ENCODE measurements at places on chromosomes 2 and 18.

DNA sequence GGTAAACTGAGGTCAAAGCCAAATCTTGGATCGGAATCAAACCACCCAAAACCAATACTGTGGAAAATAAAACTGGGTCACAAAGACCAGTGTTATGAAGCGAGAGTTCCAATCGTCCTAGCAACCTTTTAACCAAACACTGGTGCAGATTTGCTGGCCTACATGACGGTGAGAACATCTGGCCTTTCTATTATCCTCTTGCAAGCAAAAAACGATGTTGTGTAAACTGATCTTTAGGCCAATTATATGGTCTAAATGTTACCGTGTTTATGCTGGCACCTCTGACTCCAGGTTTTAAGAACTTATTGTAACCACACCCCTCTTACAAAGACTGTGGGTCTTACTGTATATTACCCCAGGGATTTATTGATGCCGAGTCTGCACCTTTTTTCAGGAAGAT lies 145.9 kb downstream of the GFPT1 start:
- DNase-seq = no peak

DNA sequence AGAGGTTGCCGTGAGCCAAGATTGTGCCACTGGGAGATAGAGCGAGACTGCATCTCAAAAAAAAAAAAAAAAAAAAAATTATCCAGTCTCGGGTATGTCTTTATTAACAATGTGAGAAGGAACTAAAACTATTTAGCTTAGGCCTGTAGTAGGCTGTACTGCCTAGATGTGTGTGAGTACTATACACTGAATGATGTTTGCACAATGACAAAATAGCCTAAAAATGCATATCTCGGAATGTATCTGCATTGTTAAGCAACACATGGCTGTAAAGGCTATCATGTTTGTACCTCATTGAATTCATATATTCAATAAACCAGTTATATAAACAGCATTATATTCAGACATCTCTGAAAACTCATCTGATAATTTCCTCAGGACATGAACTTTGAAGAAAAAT lies 191.2 kb upstream of the SESTD1 start:
- no peak for DNase-seq

DNA sequence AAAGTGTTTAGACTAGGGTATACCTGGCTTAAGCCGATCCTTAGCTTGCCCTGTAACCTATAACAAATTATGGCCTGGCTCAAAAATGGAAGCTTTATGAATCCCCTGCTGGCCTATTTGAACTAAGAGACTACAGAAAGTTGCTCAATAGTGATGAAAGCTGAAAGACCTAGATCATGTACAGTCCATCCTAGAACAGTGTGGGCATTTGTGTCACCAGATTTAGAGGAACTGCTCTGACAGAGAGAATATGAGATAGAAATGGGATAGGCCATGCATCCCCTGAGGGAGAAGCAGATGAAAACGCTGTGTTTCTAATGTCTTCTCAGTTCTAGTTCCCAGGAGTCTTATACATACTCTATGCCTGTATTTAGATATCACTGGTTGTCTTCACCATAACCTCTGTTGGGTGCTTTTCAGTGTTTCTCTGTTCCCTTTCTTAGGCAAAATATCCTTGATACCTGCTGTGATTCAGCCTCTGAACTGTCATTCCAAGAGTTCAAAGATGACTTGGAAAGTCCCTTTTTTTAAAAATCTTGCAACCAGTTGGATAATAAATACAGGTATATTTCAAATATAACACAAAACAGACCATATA lies 246.9 kb upstream of the SLC39A10 start:
- no peak for DNase-seq

DNA sequence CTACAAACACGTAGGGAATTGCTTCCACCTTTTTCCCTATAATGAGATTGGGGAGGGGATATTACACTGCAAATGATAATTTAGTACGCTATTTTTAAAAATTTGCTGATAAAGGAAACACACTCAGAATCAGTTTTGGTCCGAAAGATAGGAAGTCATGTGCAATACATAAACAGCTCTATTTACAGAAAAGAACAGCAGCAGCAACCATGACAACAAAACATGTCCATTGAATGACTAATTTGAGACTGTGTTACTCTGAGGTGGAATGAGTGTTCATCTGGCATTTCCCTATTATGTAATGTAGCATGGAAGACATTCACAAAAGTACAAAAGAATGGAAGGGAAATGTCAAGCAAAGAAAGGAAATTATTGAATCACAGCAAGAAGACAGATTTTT lies 337.2 kb downstream of the NBAS start:
- no peak for DNase-seq

GRCh38 chr2:234973008-234973407 lies 21.2 kb downstream of the SH3BP4 start:
- DNase-seq = no peak

DNA sequence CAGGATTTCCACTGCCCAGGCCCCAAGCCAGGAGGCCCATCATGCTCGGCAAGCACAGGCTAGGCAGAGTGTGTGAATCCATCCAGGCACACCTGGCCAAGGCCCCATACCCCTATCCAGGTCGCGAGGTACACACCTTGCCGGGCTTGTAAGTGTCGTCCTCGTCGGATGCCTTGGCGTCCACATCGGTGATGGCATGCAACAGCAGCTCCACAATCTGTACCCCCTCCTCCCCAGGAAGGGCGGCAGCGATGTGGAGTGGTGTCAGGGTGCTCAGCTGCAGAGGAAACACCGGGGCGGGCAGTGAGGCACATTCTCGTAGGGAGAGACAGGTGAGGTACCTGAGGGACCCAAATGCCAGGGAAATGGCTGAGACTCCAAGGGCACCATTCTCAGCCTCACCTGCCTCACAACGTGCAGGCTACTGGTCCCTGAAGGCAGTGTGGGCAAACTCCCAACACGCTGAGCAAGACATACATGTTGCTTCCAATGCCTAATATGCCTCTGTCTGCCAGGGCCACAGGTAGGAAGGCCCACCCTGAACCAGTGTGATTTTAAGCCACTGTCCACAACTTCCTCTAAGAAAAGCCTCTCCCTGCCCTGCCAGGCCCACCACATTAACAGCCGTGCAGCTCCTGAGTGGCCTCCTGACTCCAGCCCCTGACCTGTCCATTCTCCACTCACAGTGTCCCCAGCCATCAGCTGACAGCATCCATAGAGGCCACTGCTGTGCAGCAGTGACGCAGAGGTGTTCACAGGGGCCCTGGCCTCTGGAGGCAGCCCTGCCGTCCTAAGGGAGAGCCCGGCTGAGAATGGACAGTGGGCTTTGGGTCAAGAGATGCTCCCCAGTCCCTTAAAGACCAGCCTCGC lies 44.9 kb downstream of the ANKMY1 start:
- DNase-seq = no peak

- DNase-seq = no peak
Measured at GRCh38 chr2:221896505-221897151, 324.5 kb upstream of the EPHA4 start.

GRCh38 chr2:20224164-20224715 lies 690 bp downstream of the SDC1 start:
- DNase-seq = no peak
